Lower lobe of right lung (tissue), 2 donors: ENCODE measurements at places on chromosomes 6 and 20. TPM values are rescaled to one million over a fixed set of nuclear protein-coding genes. Genes with fewer than 3 reads are reported as not detected.

Gene SLC17A9
- total RNA-seq, result 10.4 TPM

Gene ELOVL4
- total RNA-seq, result 0.24 TPM

Gene FOXF2
- total RNA-seq, result 13.2 TPM

Gene IPCEF1
- 7.9 TPM for total RNA-seq

Gene GDAP1L1
- not detected for total RNA-seq

Gene RGS17
- 0.59 TPM for total RNA-seq

Gene SLC17A2
- total RNA-seq, result not detected

Gene TDRD6
- total RNA-seq, result 0.47 TPM

Gene ZKSCAN3
- total RNA-seq, result 8.8 TPM

Gene MCCD1
- not detected for total RNA-seq

Gene SLC23A2
- total RNA-seq, result 19.2 TPM

Gene NOX3
- not detected for total RNA-seq

Gene NDUFAF5
- total RNA-seq, result 14.1 TPM

Gene UBE2C
- total RNA-seq, result 3.5 TPM

Gene FANCE
- total RNA-seq, result 9.0 TPM

Gene SASH1
- 103 TPM for total RNA-seq

Gene IL20RA
- 10.9 TPM for total RNA-seq

Gene BMP2
- total RNA-seq, result 12.4 TPM

Gene PRDM13
- not detected for total RNA-seq

Gene GCNT2
- 32.2 TPM for total RNA-seq

Gene MYMX
- not detected for total RNA-seq

Gene CYP24A1
- total RNA-seq, result 0.21 TPM

Gene TOX2
- total RNA-seq, result 16.3 TPM

Gene OR2H1
- not detected for total RNA-seq
